GM19239 (cell line): ENCODE measurements at places on chromosomes 1 and 21.

DNA sequence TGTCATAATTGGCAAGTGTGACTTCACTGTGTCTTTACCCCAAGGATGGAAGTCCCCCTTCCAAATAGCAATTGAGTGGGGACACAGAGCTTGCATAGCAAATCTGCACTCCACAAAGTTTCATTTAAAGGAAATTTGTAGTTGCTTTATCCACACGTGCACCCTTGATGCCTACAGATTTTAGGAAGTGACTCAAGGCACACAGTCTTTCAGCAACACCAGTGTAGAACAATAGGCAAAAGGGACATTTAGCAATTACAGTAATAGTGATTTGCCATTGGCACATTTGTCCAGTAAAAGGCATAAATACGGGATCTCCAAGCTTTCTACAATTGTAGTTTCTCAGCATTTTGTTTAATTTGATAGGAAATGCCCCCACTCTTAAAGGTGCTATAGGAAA, 43.4 kb upstream of the KAZN start:
- no peak for DNase-seq

GRCh38 chr1:157958263-157958662, 35.2 kb upstream of the KIRREL1 start:
- no peak for DNase-seq

GRCh38 chr1:47409311-47410067, 6.6 kb upstream of the FOXE3 start:
- no peak for DNase-seq

- DNase-seq = no peak
Observed at GRCh38 chr1:226457307-226457712, 49.4 kb upstream of the PARP1 start.

DNA sequence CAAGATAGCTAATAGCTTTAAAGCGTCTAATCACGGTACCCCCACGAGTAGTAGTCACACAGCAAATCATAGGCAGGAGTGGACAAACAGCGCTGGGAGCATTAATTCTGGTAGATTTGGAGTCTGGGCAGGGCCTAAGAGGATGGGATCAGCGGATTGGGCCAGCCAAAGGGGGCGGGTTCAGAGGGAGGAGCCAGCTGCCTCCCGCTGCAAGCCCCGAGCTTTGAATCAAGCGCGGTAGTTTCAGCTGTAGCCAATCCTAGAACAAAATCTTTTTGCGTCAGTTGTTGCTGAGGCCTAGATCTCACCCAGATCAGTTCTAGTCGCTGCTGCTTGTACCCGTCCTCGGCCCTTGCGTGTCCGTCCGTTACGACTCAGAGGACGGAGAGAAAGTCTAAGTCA, 576 bp upstream of the NASP start:
- DNase-seq = peak; percentile 91
